ENCODE measurements at places on chromosomes 2 and 18. TPM values are rescaled to one million over a fixed set of nuclear protein-coding genes. Genes with fewer than 3 reads are reported as not detected.

- DNase-seq: no peak
Measured at GRCh38 chr2:194253528-194254259, 1403.3 kb upstream of the SLC39A10 start.

Gene HK2
- total RNA-seq: 84.5 TPM

DNA sequence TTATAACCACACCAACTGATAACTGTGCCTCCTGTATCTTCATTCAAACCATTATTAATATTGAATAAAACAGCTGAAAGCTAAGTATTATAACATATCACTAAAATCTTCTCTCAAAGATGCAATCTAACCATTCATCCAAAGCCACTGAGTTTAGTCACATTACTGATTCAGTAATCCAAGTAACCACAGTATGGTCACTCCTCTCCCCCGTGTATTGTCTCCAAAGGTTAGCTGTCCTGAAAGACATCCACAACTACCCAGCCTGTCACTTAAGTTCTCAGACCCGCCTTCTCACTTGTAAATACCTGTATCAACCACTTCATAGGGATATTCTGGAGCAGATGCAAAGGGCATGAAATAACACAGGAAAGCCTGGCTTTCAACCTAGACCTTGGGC is 213.4 kb upstream of the BOD1L2 start:
- DNase-seq: no peak

- no peak for DNase-seq
Measured at GRCh38 chr2:224196810-224197209, 157.7 kb upstream of the SERPINE2 start.

DNA sequence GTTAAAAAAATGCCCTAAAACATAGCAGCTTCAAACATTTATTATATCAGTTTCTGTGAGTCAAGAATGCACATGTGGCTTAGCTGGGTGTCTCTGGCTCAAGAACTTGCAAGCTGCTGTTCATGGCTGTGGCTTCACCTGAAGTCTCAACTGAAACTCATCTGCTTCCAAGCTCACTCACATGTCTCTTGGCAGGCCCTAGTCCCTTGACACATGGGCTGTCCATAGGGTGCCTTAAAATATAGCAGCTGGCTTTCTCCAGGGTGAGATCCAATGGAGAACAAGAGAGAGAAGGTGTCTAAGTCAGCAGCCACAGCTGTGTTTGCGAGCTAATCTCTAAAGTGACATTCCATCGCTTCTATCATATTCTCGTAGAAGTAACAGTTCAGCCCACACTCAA is 152.8 kb downstream of the DSEL start:
- no peak for DNase-seq

GRCh38 chr18:72160510-72161445 is 383.4 kb downstream of the CBLN2 start:
- DNase-seq: no peak

DNA sequence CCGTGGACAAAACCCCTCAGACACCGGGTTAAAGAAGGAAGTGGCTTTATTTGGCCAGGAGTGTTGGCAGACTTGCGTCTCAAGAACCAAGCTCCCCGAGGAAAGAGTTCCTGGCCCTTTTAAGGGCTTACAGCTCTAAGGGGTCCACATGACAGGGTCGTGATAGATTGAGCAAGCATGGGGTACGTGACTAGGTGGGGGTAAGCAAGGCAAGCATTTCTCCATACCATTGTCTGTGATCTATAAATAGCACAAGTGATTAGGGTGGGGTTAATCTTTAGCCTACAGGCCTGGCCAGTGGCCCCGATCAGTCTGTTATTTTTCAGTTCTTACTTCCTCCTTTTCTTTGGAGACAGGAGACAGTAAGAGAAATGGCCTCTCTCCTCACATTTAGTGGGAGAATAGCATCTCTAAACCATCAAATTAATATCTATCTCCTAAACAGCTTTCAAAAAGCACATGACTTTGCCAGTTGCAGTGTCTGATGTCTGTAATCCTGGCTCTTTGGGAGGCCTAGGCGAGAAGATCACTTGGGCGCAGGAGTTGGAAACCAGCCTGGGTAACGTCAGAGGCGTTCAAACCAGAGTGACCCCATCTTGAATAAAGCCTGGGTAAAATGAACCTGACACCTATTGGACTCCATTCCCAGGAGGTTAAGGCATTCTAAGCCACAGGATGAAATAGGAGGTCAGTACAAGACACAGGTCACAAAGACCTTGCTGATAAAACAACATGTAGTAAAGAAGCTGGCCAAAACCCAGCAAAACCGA is 18.3 kb upstream of the CNOT11 start:
- DNase-seq: no peak

Gene CYRIA
- 3.1 TPM for total RNA-seq

- no peak for DNase-seq
Measured at GRCh38 chr18:9482790-9483189, 7.5 kb downstream of the RALBP1 start.

- DNase-seq: no peak
Measured at GRCh38 chr2:175275539-175275938, 94.0 kb upstream of the ATP5MC3 start.

Gene TRIM54
- total RNA-seq: not detected

Gene TOGARAM2
- total RNA-seq: 0.36 TPM

Gene NCKAP5
- total RNA-seq: not detected

DNA sequence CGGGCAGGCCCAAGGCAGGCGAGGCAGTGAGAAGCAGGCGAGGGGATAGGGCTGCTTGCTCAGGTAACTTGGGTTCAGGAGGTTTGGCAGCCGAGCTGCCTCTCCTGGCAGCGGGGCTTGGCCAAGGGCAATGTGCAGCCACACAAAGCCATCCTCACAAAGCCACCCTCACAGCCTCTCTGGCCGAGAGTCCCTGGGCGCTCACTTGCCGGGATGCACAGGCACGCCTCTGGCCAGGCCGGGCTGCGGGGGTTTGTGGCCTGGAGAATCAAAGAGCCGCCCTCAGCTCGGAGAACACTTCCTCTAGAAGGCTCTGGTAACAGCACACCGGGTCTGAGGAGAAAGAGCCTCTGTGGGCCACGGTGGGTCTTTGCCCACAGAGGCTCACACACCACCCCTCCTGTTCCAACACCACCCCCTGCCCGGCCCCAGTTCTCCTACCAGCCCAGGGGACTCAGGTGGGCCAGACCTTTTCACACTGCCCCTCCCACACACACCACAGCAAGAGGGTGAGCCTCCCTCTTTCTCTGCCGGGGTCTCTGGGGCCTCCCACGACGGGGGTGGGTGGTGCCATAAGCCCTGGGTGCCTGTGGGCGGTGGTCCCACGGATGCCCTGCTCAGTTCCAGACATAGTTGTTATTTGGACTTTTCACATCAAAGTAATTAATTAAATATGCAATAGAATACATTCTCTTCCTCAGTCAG is 186.9 kb downstream of the ZFP36L2 start:
- no peak for DNase-seq

GRCh38 chr2:56338232-56338631 is 154.4 kb downstream of the CCDC85A start:
- DNase-seq: no peak

Gene CYP1B1
- total RNA-seq: 40.4 TPM

DNA sequence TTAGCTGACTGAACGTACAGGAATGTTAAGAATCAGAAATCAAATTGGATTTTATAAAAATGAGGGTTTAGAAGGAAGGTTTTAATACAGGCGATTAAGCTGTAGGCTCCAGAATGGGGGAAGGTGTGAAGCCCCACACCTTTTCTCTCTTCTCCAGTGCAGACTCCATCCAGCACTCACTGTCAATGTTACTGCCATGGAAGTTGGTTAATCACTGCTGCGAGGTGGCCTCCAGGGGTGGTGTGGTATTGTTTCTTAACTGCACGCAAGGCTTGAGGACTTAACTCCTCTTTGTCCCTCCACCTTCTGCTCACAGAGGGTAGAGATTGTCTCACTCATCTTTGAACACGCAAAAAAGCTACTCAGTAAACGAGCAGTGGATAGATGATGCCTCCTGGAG is 26.9 kb upstream of the YWHAQ start:
- no peak for DNase-seq

Gene TMEM200C
- not detected for total RNA-seq

- DNase-seq: no peak
Measured at GRCh38 chr18:79857082-79857671, 59.4 kb downstream of the KCNG2 start.

Gene PREB
- 49.8 TPM for total RNA-seq

- DNase-seq: no peak
Measured at GRCh38 chr2:235952714-235953113, 215.5 kb downstream of the GBX2 start.

DNA sequence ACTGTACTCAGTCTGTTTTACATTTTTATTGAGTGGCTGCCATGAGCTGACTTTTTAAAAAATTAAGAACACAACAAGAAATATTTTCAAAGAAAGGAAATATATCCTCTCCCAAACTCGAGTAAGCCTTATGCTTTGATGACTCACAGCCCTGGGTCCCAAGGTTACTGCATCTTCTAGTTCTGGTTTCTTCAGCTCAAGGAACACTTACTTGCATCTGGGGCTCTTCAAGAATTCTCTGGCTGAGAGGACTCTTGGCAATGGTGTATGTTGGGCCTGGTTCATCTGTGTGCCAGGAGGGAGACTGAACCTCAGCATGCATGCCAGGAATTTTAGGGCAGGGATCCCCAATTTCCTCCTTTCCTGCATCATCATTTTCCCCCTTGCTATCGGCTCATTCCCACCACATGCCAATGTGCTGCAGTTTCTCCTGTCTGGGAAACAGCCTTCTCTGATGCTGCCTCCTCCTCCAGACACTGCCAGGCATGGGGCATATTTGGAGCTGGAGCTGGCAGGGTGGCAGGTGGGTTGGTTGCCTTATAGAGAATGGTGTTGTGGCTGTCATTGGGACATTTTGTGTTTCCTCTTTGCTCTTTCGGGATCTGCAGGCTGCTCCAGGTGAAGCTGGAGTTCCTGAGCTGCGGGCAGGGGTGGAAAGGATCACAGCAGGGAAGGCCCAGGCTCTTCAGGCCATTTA is 192.2 kb upstream of the HS6ST1 start:
- no peak for DNase-seq

Gene MARCHF4
- not detected for total RNA-seq

Gene VRK2
- 20.9 TPM for total RNA-seq

- DNase-seq: no peak
Measured at GRCh38 chr2:160063271-160063670, 856 bp upstream of the PLA2R1 start.

GRCh38 chr18:33184958-33185357 is 255.6 kb downstream of the CCDC178 start:
- DNase-seq: no peak

Gene GREB1
- 0.91 TPM for total RNA-seq

- no peak for DNase-seq
Measured at GRCh38 chr2:37295469-37296073, 29.1 kb downstream of the PRKD3 start.

Gene ESPNL
- total RNA-seq: 0.43 TPM

DNA sequence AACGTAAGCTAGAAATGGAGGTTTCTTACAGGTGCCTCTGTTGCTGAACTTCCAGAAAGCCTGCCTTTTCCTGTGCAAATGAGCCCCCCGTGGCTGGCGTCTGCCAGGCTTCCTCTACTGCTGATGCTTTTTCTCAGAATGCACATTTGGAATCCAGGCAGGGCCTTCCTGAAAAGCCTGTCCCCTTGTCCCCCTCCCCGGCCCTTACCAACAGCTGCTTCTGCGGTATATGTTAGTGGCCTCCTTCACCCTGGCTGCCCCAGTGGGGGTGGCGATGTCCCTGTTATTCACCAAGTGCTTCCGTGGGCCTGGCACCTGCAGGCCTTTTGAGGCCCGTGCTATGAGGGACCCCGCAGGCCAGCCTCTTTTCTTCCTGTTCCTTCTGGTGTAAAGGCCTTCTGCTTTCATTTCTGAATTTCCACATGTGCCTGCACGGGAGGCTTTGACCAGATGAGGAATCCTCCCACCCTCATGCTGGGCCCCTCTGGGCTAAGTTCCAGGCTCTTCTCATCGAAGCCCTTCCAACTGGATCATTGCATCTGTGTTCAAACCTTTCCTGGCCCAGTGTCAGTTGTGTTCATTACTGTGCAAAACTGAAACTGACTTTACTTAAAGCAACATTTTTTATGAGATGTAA is 10.4 kb downstream of the CNDP2 start:
- no peak for DNase-seq

Gene IL36RN
- not detected for total RNA-seq

DNA sequence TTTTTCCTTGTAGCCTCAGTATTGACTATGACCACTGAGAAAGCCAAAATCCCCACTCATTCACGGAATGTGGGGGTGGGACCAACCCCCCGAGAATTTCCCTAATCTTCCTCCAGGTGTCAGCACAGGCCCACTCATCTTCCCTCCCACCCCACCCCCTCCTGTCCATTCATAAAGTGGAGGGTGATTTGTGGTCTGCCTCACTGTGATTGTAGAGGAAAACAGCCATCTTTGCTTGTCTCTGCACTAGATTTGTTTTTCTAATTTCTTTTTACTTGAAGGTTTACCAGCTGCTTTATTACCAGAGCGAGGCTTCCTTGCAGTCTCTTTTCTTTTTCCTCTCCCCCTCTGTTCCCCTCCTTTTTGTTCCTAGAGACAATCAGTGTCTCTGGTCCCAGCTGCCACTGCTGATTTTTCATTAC is 171.8 kb downstream of the ICOS start:
- peak; percentile 27 for DNase-seq

Gene CDCA7
- total RNA-seq: 82.5 TPM

DNA sequence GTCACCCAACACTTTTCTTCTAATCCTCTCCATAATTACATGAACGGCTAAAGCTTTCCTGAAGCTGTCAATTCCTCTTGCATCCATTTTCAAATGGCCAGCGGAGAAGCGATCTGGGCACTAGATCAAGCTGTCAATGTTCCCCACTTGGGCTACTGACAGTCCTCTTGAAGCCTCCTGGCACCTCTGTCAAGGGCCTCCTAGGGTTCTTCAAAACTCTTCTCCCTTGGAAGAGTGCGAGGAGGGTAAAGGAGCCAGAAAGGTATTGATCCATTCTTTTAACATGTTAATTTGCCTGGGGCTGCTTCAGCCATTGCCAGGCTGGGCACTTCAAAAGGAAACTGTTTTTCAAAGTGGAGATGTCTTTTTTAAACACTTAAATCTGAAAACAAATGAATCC is 19.8 kb downstream of the EPHA4 start:
- DNase-seq: no peak

DNA sequence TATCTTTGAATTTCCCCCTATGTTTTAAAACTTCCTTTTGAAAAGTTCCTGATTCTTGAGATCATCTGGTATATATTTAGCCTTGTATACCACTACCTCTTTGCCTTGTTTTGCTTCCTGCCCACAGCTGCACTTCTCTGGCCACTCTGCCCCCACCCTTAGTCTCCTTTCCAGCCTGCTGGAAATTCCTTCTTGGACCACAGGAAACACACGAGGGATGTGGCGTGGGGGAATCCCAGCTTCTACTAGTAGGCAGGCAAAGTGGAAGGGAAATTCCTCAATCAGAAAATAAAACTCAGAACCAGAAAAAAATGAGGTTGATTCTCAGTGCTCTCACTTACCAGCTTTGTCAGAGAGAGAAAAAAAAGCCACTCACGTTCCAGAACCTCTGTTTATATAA is 13.4 kb downstream of the IL18RAP start:
- no peak for DNase-seq

DNA sequence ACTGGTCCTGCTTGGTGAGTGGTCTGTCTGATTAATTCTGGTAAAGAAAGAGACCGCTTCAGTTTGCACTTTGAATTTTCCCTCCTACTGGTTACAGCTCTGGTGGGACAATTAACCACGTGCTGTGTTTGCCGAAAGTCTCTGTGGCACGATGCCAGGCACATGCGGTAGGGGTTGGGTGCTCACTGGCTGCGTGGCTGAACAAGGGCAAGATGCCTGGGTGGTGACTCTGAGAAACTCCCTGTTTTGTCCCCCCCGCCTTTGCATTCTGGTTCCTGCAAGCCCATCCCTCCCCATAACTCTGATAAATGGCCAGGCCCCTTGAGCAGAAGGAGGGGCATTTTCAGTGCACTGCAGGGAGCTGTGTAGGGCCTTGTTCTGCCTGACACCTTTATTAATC is 206.1 kb downstream of the TFCP2L1 start:
- DNase-seq: no peak
